Karpas-422 (cell line): ENCODE measurements at places on chromosomes 2 and 18. TPM values are rescaled to one million over a fixed set of nuclear protein-coding genes. Genes with fewer than 3 reads are reported as not detected.
A peak's percentile ranks its signal among the peaks of the same experiment; 100 is the strongest.

TMEM178A gene
- not detected in 2 replicates for total RNA-seq

STEAP3 gene
- not detected in 2 replicates for total RNA-seq

DSC1 gene
- total RNA-seq, result 2.3 and 2.4 TPM in 2 replicates

GNAL gene
- not detected in 2 replicates for total RNA-seq

ANKRD30BL gene
- total RNA-seq, result not detected in 2 replicates

DNA sequence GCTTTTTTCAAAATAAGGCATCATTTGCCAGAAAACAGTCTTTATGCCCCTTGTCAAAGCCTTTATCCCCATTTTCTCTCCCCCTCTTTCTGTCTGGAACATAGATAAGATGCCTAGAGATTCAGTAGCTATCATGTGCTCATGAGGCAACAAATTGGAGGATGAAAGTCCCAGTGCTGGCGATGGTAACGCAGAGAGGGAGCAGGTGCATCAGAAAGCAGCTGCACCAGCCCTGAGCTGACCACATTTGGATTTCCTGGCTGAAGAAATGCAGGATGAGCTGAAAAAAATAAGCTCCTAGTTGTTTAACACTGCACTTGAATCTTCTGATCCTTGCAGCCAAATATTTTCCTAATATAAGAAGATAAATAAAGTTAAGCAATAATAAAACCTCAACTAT, 48.0 kb downstream of the LOXHD1 start:
- H3K27ac ChIP-seq, result no peak overlapping the region
- H3K36me3 ChIP-seq, result no peaks in the 10 kb centered on the region
- DNase-seq, result no peak

GRCh38 chr2:60496956-60497355, 56.5 kb downstream of the BCL11A start:
- no peak overlapping the region for H3K4me3 ChIP-seq
- peaks cover 6% of the 10 kb centered on the region for H3K36me3 ChIP-seq
- H3K4me1 ChIP-seq, result peaks cover 99% of the 10 kb centered on the region
- H3K27ac ChIP-seq, result peak overlapping the region; percentile 73
- no peaks in the 10 kb centered on the region for H3K27me3 ChIP-seq
- DNase-seq, result no peak

DNA sequence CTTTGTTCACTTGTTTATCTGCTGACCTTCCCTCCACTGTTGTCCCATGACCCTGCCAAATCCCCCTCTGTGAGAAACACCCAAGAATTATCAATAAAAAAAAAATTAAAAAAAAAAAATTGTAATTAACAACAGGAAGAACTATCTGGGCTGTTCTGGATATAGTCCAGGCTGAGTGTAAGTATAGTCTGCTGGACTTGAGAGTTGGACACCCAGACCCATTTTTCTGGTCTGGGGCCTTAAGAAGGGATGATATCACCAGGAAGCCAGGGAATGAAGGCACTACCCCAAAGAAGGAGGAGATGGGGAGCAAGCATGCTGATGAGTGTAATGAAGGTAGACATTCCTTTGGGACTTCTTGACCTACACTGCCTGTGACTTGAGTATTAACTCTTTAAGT, 72.1 kb upstream of the ZFP36L2 start:
- H3K36me3 ChIP-seq, result no peaks in the 10 kb centered on the region
- no peaks in the 10 kb centered on the region for H3K4me1 ChIP-seq
- no peak overlapping the region for H3K27ac ChIP-seq
- H3K4me3 ChIP-seq, result no peak overlapping the region
